ENCODE measurements at places on chromosomes 4 and X.

DNA sequence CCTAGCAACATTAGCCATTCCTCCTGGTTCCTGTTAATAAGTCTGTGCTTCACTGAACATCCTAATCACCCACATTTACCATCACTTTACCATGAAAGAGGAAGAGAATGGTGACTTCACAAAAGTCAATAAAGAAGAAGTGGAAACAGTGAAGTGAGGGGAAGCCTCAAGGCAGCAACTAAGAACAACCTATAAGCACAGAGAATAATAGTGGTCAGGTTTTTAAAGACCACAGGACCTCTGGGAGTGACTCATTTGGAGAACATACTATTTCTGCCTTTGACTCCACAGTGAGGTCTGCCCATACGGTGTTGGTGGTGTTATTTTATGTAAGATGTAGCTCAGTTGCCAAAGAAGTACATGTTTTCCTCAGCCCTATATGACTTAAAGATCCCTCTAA lies 86.0 kb upstream of the TET2 start:
- peak; percentile 37 for ATAC-seq

GRCh38 chrX:97189668-97190067 lies 306.0 kb downstream of the RPA4 start:
- no peak for ATAC-seq

GRCh38 chrX:43693602-43694406 lies 37.7 kb downstream of the MAOA start:
- no peak for ATAC-seq

GRCh38 chrX:83529950-83530349 lies 21.9 kb downstream of the POU3F4 start:
- ATAC-seq = no peak

DNA sequence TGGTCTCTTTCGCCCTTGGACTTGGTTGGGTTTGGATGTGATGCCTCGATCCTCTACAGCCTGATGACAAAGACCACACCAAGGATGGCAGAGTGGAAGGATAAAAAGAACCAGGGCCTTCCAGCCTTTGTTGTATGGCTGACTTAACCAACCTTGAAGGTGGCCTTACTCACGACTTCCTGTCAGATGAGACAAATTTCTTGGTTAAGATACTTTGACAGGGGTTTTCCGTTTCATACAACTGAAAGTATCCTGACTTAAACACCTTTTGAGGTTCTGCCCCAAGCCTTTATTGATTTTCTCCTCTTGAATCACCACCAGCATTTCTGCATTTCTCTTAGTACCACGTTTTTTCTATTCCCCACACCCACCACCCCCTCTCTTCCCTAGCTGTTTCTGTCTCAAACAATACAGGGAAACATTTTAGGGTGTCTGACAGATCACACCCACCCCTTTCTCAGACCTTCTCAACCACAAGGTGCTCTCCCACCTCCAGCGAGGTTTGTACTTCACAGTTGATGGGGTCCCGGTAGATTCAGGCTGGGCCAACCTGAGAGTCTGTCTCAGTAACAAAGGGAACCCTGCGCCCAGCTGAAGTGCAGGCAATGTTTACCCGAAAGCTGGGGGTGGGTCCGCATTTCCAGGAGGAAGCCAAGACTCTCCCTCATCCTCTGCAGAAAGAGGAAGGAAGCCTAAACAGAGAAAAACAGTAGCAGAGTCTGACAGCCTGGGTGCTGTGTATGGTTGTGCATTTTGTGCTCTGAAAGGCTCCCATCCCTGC lies 5.0 kb upstream of the TSPAN5 start:
- no peak for ATAC-seq
